ENCODE measurements at places on chromosomes 1 and 21.

- DNase-seq = no peak
These were observed 85.9 kb downstream of the PSMG1 start for GRCh38 chr21:39097335-39097861.

GRCh38 chr1:94411237-94411636 lies 7.0 kb upstream of the ABCD3 start:
- DNase-seq = no peak

- DNase-seq = no peak
These were observed 33.0 kb downstream of the TNNT2 start for GRCh38 chr1:201344206-201345080.

- no peak for DNase-seq
These were observed 19.4 kb downstream of the JUN start for GRCh38 chr1:58764294-58764978.

DNA sequence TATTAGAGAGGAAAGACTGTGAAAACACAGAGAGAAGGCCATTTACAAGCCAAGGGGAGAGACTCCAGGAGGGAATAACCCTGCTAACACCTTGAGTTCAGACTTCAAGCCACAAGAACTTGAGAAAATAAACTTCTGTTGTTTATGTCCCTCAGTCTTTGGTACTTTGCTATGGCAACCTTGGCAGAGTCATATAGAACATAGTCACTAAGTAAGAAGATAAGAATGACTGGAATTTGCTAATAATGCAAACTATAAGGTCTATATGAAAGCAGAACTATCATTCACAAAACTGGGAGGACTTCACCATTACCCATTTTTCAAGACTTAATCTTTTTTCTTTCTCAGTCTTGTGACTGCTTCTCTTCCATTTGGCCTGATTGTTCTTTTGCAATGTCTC lies 767.3 kb upstream of the ADAMTS5 start:
- DNase-seq = no peak

DNA sequence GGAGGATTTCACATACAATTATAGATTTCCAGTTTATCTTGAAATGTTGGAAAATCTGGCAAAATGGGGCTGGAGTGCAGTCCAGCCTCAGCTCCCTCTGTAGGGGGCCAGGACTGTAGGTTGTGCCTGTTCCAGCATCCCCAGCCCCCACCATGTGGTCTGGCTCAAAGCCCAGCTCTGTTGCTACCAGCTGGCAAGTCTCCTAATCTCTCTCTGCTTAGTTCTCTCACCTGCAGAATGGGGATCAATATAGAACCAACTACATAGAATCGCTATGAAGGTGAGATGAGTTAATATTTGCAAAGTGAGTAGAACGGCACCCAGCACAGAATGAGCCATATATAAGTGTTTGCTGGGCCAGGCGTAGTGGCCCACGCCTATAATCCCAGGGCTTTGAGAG lies 50.0 kb upstream of the TARDBP start:
- peak; percentile 92 for DNase-seq

DNA sequence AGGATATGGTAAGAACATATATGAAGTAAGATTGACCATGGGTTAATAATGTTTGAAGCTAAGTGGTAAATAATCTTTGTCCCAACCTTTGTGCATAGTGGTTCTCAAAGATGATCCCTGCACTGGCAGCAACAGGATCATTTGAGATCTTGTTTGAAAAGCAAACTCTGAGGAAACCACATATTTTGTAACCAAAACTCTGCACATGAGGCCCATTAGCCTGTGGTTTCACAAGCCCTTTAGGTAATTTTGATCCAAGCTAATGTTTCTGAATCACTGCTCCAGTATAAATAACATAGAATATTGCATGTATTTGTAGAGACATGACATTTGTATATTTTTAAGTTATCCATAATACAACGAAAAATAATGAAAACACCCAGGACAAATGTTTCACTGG lies 147.9 kb upstream of the RGS18 start:
- DNase-seq = no peak

DNA sequence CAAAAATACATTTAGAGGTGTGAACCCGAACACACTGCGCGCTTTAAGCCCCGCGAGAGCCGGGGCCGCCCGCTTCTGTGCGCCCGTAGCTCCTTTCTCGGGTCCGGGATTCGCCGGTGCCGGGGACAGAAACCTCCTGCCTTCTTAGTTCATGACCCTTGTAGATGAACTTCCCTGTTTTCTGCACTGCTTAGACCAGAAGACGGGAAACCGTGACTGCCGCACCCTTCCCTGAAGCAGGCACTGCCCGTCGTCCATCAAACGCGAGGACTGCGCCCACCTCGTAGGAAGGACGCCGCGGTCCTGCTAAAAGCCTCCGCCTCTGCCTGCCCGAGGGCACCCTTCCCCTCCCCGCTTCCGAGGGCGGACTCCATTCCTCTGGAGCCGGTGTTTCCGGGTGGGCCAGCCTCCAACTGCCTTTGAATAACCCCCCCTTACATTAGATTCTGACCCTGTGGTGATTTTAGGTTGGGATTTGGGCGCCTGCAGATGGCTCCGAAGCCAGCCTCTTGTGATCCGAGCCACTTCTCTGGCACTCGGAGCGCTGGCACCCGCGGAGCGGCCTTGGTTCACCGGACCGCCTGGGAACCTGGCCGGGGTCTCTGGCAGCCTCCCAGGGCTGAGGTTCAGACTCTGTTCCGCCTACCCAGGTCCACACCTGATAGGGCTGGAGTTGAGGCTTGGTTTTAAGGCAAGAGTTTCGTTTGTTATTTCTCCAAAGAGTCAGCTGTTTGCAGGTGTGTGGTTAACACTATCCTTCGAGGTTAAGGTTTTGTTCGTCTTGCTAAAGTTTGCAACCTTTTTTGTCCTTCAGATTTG lies 1.2 kb upstream of the PTTG1IP start:
- peak; percentile 46 for DNase-seq

GRCh38 chr1:217091561-217091960 lies 368.3 kb upstream of the ESRRG start:
- no peak for DNase-seq

DNA sequence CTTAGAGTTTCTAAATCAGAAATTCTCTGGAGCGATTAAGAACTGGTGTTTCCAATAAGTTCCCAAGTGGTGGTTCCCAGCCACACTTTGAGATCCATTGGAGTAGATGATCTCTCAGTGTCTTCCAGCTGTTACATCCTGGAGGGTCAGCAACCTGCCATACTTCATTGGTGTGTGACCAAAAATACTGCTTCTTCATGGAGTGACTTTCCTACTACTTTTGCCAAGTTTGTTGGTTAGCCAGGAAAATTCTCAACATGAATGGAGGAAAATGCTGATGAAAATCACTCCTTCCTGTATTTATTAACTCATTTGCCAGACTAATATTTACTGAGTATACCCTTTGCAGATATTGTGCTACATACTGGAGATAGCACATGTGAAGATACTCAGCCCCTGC lies 186.1 kb downstream of the FGGY start:
- no peak for DNase-seq

DNA sequence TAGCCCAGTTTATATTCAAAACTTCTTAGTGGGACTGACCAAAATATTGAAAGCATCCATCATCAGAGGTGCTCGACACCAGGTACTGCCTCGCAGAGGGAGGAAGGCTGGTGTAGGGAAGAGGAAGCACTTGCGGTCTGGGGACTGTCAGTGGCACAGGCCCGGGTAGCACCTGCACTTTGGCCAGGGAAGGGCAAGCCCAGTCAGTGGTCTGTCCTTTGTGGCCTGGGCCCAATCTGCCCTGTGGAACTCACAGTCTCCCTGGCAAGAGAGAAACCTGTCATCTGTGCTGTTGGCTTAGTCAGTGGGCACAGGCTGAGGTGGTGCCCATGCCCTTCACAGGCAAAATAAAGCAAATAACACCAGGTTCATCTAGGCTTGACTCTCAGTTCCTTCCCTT lies 77.4 kb downstream of the SYT6 start:
- no peak for DNase-seq

GRCh38 chr1:978069-978834 lies 3.6 kb downstream of the PERM1 start:
- no peak for DNase-seq

GRCh38 chr1:24417681-24418080 lies 2.1 kb downstream of the NIPAL3 start:
- DNase-seq = no peak

DNA sequence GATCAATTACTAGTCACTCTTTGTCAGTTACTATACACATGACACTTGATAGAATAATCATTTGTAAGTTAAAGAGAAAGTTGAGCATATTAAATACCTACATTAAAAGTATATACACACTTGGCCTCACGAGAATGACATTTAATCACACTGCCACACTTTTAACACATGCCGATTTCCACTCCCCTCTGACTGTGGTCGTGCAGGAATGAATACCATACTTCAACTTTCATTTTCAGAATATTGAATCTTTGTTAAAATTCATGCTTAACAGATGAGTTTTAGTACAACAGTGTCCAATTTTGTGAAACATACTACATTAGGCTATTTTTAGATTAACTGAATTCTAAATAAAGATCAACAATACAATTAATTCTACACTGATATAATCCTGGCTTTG lies 78.2 kb upstream of the SDC3 start:
- no peak for DNase-seq

DNA sequence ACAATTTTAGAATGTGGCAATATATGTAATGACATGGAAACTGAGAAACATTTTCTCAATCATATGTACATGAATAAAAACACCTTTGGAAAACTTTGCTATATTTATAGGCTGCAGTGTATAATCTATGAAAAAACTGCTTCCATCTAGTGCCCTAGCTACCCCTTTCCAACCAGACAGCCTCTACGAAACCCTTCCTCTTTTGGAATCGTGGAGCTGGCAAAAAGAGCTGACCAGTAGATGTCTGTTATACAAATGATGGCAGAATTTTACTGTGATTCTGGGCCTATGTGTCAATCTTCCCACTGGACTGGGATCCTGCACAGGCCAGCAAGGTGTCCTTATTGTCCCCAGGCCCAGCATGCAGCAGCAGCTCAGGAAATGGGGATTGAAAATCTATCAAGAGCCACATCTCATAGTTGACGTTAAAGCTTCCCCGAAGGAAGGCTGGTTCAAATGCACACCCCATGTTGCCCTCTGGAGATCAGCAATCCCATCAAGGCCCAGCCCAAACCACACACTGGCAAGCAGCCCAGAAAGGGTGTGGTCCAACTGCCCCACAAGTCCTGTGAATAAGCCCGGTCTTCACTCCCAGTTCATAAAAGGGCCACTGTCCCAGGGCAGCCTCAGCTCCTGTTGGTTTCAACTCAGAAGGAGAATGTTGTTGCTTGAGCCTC lies 8.8 kb upstream of the FAM20B start:
- peak; percentile 79 for DNase-seq

DNA sequence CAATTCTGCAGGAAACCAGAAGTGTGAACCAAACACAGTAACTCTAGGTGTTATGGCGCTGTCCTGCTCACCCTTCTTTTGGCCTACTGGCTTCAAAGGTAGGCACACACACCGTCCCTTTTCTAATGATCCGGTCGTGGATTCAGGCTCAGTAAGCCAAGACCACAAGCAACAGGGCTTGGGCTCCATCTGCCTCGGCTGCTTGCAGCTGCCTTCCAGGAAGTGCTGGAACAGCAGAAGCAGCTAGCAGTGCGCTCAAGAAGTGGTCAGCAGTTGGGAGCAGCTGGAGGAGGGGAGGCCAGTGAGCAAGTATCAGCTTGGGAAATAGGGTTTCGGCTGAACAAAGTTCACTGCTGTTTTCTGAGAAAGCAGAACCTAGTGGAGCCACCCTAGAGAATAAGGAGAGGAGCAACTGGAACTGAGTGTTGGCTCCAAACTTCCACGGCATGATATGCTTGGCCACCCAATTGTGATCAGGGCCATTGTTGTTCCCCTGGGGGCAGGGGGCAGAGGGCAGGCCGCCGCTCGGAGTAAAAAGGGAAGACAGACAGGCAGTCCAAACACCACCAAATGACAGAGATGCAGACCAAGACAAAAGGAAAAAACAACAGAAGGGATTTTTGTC lies 173.4 kb downstream of the TOMM20 start:
- DNase-seq = peak; percentile 45

- no peak for DNase-seq
These were observed 121.2 kb downstream of the ADGRL2 start for GRCh38 chr1:81921851-81922462.

GRCh38 chr21:18776936-18777335 lies 373.4 kb upstream of the TMPRSS15 start:
- no peak for DNase-seq

GRCh38 chr1:229225331-229225782 lies 45.6 kb upstream of the RAB4A start:
- no peak for DNase-seq

DNA sequence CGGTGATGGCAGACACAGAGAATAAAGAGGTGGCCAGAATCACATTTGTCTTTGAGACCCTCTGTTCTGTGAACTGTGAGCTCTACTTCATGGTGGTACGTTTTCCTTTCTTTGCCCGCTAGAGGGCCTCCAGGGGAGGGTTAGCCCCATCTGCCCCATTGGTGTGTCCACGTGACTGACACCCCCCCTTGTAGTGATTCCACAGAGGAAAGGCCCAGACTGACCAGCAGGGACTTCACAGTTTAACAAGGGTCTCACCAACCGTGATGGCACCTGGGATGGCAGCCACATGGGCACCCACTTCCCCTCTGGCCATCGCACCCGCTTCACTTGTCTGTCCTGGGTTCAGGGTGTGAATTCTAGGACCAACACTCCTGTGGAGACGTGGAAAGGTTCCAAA lies 22.3 kb upstream of the SARS1 start:
- peak; percentile 54 for DNase-seq

DNA sequence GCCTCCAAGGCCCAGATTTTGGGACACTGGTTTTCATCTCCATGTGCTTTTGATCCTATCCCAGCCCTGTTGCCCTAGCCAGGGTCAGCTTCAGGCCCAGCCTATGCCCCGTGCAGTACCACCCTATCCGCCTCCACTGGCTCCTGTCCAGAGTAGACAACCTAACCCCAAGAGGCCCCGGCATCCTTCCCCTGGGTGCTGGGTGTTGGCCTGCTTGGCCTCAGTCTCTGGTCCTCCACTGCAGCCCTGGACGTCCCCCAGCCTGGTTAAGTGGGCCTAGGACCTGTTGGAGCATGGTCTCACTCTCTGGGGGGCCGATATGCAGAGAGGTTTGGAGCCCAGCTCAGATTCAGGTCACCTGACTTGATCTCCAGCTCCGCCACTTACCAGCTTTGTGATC lies 1.6 kb downstream of the CSF3R start:
- DNase-seq = no peak

DNA sequence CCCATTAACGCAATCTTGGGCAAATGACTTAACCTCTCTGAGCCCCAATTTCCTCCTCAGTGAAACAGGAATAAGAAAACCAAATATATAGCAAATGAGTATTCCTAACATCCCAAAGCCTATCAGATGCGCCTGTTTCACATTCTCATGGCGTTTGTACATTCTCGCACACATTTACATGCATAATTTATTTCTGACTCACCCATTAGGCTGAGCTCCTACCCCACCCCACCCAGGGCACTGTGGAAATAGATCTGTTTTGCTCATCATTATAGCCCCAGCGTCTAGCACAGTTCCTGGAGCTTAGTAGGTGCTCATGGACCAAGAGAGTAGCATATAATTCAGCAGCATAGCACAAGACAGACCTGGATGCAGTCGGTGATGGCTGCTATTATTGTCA lies 146.1 kb upstream of the VANGL1 start:
- DNase-seq = no peak
